ENCODE measurements at places on chromosomes 7 and 10. TPM values are rescaled to one million over a fixed set of nuclear protein-coding genes. Genes with fewer than 3 reads are reported as not detected.

- no peak overlapping the region for H3K4me3 ChIP-seq
- DNase-seq, result no peak
Observed at GRCh38 chr10:71371750-71372166, 25.0 kb upstream of the CDH23 start.

DNA sequence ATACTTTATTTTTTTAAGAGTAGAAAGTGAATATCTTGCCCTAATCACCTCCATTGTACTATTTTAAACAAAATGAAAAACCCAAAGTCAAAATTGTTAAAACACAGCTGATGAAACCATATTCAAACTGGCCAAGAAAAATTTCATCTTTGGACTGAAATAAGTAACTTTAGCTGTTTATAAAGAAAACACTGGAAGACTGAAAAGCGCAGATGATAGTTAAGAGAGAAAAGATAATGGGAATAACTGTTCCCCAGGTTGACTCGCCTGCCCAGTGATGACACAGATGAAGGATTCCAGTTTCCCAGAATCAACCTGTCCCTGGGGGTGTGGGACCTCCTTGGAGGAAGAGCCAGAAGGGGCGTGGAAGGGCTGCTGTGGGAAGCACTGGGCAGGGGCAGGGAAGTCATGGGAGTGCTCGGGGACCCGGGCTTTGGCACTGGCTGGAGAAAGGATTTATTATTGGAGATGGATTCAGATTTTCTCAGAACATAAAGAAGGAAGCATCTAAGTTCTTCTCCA, 43.1 kb downstream of the DENND2A start:
- H3K27me3 ChIP-seq, result no peaks in the 10 kb centered on the region
- H3K36me3 ChIP-seq, result no peaks in the 10 kb centered on the region
- no peak for DNase-seq
- H3K4me1 ChIP-seq, result no peaks in the 10 kb centered on the region

DNA sequence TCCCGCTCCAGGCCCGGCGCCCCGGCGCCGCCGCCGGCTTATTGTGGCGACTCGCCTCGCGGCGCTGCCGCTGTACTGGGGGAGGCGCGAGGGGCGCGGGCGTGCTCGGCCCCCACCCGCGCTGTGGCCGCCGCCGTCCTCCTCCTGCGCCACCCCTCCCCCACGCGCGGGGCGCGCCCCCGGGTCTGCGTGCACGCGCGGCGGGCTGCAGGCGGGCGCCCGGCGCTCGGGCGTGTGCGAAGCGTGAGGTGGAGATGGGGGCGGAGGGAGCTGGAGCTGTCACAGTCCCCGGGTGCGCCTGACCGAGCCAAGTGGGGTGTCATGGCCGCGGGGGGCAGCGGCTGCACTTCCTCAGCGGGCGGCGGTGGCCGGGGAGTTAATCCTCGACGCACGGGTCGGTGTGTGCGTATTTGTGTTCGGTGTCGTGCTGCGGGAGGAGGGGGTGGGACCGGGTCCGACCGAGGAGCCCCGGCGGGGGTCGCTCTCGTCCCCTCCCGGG, 672 bp downstream of the LCOR start:
- no peaks in the 10 kb centered on the region for H3K27me3 ChIP-seq
- peaks cover 21% of the 10 kb centered on the region for H3K4me1 ChIP-seq
- DNase-seq, result peak; percentile 77
- no peaks in the 10 kb centered on the region for H3K36me3 ChIP-seq
- peak overlapping the region; percentile 85 for H3K4me3 ChIP-seq

DNA sequence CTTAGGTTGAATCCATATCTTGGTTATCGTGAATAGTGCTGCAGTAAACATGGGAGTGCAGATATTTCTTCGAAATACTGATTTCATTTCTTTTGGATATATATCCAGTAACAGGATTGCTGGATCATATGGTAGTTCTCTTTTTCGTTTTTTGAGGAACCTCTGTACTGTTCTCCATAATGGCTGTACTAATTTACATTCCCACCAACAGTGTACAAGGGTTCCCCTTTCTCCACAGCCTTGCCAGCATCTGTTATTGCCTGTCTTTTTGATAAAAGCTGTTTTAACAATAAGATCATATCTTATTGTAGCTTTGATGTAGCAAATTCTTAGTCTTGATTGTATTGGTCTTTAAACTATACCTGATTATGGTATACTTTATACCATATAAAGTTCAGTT, 45.3 kb downstream of the ZNRF2 start:
- no peak overlapping the region for H3K4me3 ChIP-seq
- H3K27me3 ChIP-seq, result no peaks in the 10 kb centered on the region
- H3K27ac ChIP-seq, result peak overlapping the region; percentile 65
- peaks cover 9% of the 10 kb centered on the region for H3K4me1 ChIP-seq
- DNase-seq, result no peak

DNA sequence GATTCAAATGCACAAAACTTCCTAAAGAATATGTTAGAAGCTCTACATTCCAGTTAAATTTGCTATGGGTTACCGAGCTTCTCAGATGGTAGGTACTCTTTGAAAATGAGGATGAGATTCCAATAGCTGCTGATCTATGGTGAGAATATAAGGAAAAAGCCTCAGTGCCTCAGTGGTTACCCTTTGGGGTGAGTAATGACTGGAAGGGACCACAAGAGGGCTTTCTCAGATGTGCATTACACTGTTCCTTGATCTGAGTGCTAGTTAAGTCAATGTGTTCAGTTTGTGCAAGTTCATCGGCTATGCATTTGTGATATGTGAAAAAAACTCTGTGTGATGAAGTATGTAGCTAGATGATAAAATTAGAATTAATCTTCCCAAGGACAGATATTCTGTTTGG, 3.5 kb downstream of the NRCAM start:
- H3K36me3 ChIP-seq, result no peaks in the 10 kb centered on the region
- H3K4me3 ChIP-seq, result no peak overlapping the region
- peak; percentile 65 for DNase-seq
- peaks cover 60% of the 10 kb centered on the region for H3K27me3 ChIP-seq
- H3K27ac ChIP-seq, result no peak overlapping the region

DNA sequence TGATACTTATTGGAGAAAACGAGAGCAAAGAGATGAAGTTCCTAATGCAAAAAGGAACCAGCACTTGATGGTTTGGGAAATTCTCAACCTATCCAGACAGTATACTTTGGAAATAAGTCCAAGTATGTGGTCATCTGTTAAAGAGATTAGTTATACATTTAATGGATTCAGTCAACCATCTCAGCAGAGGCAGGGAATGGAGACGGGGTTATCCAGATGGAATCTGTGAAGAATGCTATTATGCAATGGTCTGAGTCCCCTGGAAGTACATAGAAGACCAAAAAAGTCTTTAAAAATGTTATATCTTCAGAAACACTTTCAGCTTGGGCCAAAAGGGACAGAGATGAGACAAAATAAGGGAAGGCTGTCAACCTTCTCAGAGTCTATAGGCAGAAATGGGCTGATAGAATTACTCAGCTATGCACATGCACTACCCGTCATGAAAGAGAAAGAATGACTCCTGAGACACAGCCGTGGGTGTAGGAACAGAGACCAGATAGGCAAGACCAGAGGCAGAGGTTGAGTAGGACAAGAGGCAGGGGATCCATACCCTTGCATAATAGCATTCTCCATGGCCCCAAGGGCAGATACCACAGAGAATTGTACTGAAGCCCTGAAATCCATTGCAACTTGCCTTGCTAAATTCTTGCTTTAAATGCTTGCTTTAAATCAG, 738.8 kb upstream of the POT1 start:
- no peaks in the 10 kb centered on the region for H3K4me1 ChIP-seq
- no peak overlapping the region for H3K27ac ChIP-seq
- H3K27me3 ChIP-seq, result no peaks in the 10 kb centered on the region

- no peak for DNase-seq
- no peak overlapping the region for H3K27ac ChIP-seq
- no peaks in the 10 kb centered on the region for H3K27me3 ChIP-seq
Observed at GRCh38 chr10:71045936-71046335, 157.6 kb upstream of the PCBD1 start.

- H3K27ac ChIP-seq, result peak within 1 kb of the TSS; percentile 86
- DNase-seq, result peak; percentile 34
- no peaks in the 10 kb centered on the region for H3K27me3 ChIP-seq
- H3K4me1 ChIP-seq, result peaks cover 52% of the 10 kb centered on the region
- H3K4me3 ChIP-seq, result peak within 1 kb of the TSS; percentile 93
- no peaks in the 10 kb centered on the region for H3K36me3 ChIP-seq
Observed at GRCh38 chr10:110643653-110644597, at the start of gene RBM20. Gene RBM20 (plus strand): TSS chr10:110644336. CDS start chr10:110644455, 119 bp downstream.

DNA sequence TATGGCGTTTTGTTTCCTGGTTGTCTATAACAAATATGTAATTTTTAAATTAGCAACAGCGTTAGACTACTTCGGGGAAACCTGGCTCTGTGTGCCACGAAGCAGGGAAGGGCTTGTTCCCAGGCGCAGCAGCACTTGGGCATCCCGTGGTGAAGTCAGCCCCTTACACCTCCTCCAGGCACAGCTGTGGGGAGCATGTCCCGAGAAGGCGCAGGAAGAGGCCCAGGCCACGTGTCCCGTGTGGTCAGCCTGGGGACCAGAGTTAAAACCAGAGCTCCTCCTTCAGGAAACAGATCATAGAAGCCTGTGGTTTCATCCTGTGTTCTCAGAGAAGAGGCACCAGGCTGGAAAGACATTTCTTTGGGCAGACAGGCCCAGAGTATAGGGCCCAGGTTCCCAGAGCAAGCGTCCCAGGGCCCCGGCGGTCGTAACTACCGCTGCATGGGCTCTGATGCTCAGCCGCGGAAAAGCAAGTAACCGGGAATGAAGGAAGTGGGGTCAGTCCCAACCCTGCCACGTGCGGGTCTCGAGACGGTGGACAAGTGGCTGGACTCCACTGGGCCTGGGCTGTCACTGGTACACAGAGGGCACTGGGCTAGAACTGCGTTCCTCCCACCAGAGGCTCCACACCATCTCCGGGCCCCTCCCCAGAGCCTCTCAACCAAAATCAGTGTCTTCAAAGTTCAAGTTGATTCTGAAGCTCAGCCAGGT, 7.1 kb downstream of the NUDT1 start:
- H3K27ac ChIP-seq, result no peak overlapping the region
- H3K27me3 ChIP-seq, result no peaks in the 10 kb centered on the region

- H3K36me3 ChIP-seq, result no peaks in the 10 kb centered on the region
- DNase-seq, result no peak
- H3K4me3 ChIP-seq, result no peak overlapping the region
- H3K27ac ChIP-seq, result no peak overlapping the region
- peaks cover 15% of the 10 kb centered on the region for H3K4me1 ChIP-seq
Observed at GRCh38 chr7:106282390-106282789, 2.4 kb downstream of the NAMPT start.

DNA sequence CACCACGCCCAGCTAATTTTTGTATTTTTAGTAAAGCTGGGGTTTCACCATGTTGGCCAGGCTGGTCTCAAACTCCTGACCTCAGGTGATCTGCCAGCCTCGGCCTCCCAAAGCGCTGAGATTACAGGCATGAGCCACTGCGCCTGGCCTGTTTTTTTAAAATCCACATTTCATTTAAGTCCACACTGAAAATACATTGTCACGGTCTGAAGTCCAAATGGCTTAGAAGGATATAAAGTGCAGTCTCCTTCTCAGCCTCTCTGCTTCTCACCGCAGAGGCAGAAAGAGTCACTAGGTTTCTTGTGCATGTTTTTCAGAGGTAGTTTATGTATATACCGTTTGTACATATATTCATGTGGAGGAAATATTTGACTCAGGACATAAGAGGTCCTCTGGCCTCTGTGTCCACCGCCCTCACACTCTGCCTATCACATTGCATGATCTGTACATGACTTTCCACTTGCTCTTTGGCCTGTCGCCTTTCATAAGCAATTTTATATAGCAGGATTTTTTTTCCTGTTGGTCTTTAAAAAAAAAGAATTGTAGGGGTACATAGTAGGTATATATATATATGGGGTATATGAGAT, 42.9 kb downstream of the BLNK start:
- no peaks in the 10 kb centered on the region for H3K36me3 ChIP-seq
- no peak for DNase-seq
- no peak overlapping the region for H3K4me3 ChIP-seq
- H3K27me3 ChIP-seq, result no peaks in the 10 kb centered on the region

- peaks cover 4% of the 10 kb centered on the region for H3K36me3 ChIP-seq
- no peaks in the 10 kb centered on the region for H3K4me1 ChIP-seq
- no peak overlapping the region for H3K4me3 ChIP-seq
- no peak for DNase-seq
- H3K27ac ChIP-seq, result no peak overlapping the region
- no peaks in the 10 kb centered on the region for H3K27me3 ChIP-seq
Observed at GRCh38 chr7:1120791-1121190, 32.9 kb downstream of the GPER1 start.

GRCh38 chr10:22285130-22285529, 31.1 kb upstream of the COMMD3 start:
- H3K36me3 ChIP-seq, result no peaks in the 10 kb centered on the region
- no peak overlapping the region for H3K27ac ChIP-seq
- no peaks in the 10 kb centered on the region for H3K27me3 ChIP-seq
- no peaks in the 10 kb centered on the region for H3K4me1 ChIP-seq
- no peak for DNase-seq

GRCh38 chr10:43403911-43404703, 4.9 kb downstream of the HNRNPF start:
- no peaks in the 10 kb centered on the region for H3K36me3 ChIP-seq
- DNase-seq, result no peak
- H3K27ac ChIP-seq, result no peak overlapping the region
- H3K4me3 ChIP-seq, result no peak overlapping the region

GRCh38 chr7:45695249-45695995, 121.3 kb downstream of the ADCY1 start:
- no peak overlapping the region for H3K4me3 ChIP-seq
- no peaks in the 10 kb centered on the region for H3K36me3 ChIP-seq
- H3K27me3 ChIP-seq, result no peaks in the 10 kb centered on the region
- DNase-seq, result no peak

The NOS3 gene
- 19.7 TPM for total RNA-seq

The TRIM56 gene
- 12.9 TPM for total RNA-seq

The MYPN gene
- total RNA-seq, result 5.3 TPM

The CWF19L1 gene
- total RNA-seq, result 14.3 TPM

The SLC16A9 gene
- total RNA-seq, result 3.0 TPM

The SRGN gene
- total RNA-seq, result not detected
